ENCODE measurements at places on chromosomes 12 and 14.

GRCh38 chr14:54226103-54226502 is 170.7 kb upstream of the CDKN3 start:
- no peak for DNase-seq

DNA sequence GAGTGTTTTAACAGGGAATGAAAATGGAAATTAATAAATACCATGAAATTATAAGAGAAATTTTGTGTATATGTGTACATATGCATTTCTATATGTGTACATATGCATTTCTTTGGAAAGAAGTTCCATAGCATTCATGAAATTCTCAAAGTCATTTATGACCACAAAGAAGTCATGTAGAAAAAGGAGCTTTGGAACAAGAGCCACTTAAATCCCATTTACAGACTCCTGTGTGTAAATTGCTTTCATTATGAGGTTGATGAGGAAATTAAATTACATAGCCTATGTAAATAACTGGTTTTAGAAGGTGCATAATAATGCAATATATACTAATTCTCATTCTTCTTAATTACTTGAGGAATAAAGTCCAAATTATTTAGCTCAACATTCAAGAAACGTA is 450.5 kb upstream of the SYT1 start:
- DNase-seq, result no peak

- DNase-seq, result no peak
Observed at GRCh38 chr12:120010661-120011230, 21.7 kb downstream of the BICDL1 start.

DNA sequence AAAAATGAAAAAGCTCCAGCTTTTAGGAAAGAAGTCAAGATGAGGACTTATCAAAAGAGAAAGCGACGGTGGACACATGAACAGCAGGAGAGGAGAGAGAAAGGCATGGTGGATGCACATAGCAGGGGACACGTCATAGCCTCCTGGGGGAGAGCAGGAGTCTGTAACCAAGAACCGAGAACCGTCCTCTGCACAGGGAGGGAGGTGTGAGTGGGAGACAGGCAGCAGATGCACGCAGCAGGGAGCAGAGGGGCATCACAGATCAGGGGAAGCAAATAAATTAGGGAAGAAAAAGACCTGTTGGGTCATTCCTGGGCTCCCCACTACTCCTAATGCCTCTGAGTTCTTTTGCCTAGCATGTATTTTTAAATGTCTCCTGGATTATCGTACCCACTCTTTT is 138.1 kb upstream of the RMST start:
- DNase-seq, result no peak

DNA sequence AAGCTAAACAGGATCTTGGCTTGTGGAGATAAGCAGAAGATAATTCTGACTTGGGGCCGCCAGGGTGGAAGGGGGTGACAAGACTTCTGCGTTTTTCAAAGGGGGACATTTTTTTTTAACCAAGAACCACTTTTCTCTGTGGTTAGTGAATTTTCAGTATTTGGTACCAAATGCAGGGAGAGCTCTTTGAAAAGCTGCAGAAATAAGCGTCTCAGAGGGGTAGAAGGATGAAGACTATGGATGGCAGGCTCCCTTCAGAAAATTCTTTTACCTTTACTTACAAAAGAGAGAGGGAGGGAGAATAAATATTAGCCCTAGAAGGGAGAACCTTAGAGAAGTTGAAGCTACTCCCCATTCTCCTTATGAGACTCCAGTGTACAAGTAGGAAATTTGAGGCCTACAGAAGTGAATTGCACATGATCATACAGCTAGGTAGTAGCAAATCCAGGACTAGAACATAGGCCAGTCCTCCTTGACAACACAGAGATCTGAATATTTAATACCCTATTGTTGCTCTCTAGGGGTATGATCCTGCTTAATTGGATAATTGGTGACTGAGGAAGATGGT is 840 bp downstream of the MRPL52 start:
- no peak for DNase-seq

- DNase-seq, result no peak
Observed at GRCh38 chr14:35020713-35021112, 25.4 kb upstream of the FAM177A1 start.

DNA sequence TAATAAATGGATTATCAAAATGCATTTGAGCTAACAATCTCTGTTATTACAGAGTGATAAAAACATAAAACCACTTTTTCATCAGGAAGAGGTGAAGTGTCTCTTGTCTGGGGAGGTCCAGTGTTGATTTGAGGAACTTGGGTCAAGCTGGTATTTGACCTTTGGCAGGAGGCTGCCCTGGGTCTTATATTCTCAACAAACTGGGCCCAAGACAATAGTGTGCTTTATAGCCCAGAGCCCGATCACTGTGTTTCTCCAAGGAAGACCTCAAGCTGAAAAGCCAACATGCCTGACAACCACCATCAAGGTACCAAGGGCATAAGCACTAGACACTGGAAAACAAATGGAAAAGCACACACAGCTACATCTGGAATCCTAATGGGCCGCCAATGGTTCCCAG is 137.0 kb downstream of the SLC25A21 start:
- DNase-seq, result no peak

DNA sequence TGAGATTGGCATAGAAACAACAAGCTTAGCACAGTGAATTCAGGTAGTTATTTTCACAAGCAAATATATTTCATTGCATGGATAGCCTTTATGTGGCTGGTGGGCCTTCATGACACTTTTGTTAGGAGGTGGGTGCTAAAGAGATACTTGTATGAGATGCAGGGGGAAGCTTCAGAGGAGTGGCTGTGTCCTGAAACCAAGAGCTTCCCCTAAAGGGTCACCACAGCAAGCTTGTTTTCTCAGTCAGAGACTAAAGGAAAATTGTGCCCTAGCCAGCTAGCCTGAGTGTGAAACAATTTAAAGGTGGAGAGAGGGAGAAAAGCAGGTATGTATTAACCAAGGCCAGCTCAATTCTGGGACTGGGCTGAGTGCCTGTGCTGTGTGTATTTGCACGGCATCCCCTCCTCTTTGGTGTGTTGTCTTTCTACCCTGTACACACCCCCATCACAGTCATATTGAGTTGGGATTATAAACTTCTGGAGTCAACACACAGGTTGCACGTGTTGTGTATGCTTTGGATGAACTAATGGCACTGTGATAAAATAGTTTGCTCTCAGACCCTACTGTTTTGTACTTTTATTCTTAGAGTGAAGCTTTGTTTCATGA is 79.2 kb downstream of the RASSF8 start:
- DNase-seq, result no peak

- no peak for DNase-seq
Observed at GRCh38 chr12:109666068-109666467, 47.6 kb upstream of the FAM222A start.

- peak; percentile 76 for DNase-seq
Observed at GRCh38 chr12:52582971-52583456, 9.4 kb upstream of the KRT74 start.

DNA sequence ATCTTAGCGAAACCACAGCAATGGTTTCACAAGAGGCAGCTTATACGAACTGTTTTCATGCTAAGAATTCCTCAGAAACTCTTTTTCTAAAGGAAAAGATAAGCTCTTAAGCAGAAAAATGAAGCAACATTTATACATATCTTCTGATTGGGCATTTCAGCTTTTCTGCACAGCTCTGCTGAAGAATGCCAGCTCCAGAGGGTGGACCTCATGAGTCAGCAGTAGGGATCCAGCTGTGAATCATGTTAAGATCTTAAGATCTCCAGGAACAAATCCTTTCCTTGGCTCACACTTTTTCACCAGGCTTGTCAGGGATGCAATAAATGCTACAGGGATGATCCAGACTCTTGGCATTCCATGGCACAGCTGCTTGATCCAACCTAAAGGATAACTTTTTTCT is 477.1 kb upstream of the CCDC196 start:
- DNase-seq, result no peak

GRCh38 chr12:47039079-47039478 is 40.3 kb upstream of the PCED1B start:
- DNase-seq, result no peak

GRCh38 chr14:83441801-83442200 is 1908.1 kb upstream of the SEL1L start:
- no peak for DNase-seq

DNA sequence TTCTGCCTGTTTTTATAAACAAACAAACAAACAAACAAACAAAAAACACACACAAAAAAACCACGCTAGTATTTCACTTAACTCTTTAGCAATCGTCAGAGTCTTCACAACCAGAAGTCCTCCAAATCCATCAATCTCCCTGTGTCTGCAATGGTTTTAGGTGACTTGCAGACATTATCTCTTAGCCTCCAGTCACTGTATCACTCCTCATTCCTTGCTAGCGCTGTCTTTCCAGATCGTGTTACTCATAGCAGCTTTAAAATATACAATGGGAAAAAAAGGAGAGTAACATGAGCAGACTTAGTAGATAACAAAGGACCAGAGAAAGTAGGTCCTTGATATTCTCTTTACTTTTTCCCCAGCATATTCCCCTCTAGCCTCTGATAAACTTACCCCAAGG is 15.5 kb upstream of the ETNK1 start:
- no peak for DNase-seq

- DNase-seq, result no peak
Observed at GRCh38 chr12:108677381-108677780, 43.7 kb upstream of the SELPLG start.

DNA sequence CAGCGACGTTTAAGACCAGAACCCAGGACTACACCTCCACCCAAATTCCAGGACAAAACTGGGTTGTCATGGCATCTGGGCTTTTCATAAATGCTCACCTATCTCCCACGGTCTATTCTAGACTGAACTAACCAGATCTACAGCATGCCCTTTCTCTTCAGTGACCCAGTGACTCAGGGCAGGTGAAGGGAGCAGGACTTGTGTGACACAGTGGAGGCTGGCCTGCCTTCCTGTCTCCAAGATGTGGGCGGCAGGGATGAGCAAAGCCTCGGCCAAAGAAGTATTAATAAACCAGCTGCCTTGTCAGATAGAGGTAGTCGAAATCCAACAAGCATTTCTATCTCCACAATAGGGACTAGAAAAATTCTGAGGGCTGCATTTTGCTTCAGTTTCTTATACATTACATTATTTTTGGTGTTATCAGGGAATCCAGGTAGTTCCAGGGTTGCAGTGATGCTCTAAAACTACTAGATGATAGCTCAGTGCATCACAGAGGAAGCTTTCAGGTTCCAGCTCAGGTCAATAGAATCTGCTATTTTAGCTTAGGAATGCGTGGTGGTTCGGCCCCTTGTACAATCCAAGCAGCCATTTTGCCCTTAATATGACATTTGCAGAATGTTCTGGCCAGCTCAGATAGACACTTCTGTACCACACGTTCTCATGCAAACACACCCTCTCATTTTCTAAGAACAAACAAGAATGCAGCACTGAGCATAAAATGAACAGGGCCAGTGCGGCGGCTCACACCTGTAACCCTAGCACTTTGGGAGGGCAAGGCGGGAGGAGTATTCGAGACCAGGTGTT is 4.2 kb upstream of the GLRX5 start:
- no peak for DNase-seq

GRCh38 chr12:101838628-101839323 is 8.0 kb upstream of the GNPTAB start:
- no peak for DNase-seq

GRCh38 chr14:64444984-64445845 is 20.1 kb upstream of the AKAP5 start:
- DNase-seq, result peak; percentile 56

GRCh38 chr14:58171090-58171489 is 19.1 kb upstream of the ARMH4 start:
- peak; percentile 70 for DNase-seq

DNA sequence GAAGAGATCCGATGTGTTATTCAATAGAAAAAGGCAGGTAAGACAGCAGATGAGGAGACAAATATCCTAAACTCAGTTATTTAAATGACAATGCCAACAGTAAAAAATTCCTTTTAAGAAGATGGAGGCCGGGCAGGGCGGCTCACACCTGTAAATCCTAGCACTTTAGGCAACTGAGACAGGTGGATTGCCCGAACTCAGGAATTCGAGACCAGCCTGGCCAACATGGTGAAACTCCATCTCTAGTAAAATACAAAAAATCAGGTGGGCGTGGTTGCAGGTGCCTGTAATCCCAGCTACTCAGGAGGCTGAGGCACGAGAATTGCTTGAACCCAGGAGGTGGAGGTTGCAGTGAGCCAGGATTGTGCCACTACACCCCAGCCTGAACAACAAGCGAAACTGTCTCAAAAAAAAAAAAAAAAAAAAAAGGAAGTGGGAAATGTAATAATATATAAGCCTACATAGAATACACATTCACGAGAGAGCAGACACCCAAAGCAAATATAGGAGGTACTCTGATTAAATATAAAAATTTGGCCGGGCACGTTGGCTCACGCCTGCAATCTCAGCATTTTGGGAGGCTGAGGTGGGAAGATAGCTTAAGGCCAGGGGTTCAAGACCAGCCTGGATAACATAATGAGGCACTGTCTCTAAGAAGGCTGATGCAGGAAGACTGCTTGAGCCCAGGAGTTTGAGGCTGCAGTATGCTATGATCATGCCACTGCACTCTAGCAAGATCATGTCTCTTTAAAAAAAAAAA is 19.0 kb downstream of the CORO1C start:
- DNase-seq, result no peak

- DNase-seq, result no peak
Observed at GRCh38 chr12:26286186-26286585, 90.8 kb downstream of the SSPN start.

DNA sequence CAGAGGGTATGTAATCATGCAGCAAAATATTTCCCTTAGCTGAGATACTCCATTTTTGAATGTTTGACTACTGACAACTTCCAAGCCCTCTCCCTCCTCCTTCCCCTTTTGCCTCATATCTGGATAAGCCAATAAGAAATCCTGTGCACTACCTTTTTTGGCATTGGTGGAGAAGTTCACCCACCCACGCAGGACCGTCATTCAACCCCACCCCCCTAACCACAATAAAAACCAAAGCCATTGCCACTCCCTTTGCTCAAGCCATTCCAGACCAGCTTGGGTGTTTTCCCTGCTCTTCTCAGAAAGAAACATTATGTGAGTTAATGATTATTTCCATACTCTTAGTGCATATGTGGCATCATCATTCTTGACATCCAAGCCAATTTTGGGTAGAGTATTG is 176.7 kb downstream of the PTPN11 start:
- no peak for DNase-seq

DNA sequence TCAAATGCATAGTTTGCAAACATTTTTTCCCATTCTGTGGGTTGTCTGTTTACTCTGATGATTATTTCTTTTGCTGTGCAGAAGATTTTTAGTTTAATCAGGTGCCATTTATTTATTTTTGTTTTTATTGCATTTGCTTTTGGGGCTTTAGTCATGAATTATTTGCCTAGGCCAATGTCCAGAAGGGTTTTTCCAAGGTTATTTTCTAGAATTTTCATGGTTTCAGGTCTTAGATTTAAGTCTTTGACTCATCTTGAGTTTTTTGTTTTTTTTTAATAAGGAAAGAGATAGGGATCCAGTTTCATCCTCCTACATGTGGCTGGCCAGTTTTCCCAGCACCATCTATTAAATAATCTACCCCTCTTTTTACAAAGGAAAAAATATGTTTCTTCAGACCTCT is 57.2 kb upstream of the TMEM260 start:
- no peak for DNase-seq

GRCh38 chr12:46373301-46374296 is 1.0 kb upstream of the SLC38A2 start:
- peak; percentile 66 for DNase-seq

- DNase-seq, result no peak
Observed at GRCh38 chr12:127292736-127293135, 974.2 kb upstream of the TMEM132C start.
